GM12878 (cell line): ENCODE measurements at places on chromosomes 5 and 9. TPM values are rescaled to one million over a fixed set of nuclear protein-coding genes. Genes with fewer than 3 reads are reported as not detected.
A peak's percentile ranks its signal among the peaks of the same experiment; 100 is the strongest.

- no peak overlapping the region for H3K27ac ChIP-seq
- no peak for DNase-seq
- H3K36me3 ChIP-seq: no peaks in the 10 kb centered on the region
Measured at GRCh38 chr5:38660194-38660668, 103.8 kb upstream of the LIFR start.

The HTR4 gene
- not detected in 2 replicates for polyA plus RNA-seq

The FEM1C gene
- polyA plus RNA-seq: 6.8 and 7.4 TPM in 2 replicates

The IFNA1 gene
- polyA plus RNA-seq: not detected in 2 replicates

DNA sequence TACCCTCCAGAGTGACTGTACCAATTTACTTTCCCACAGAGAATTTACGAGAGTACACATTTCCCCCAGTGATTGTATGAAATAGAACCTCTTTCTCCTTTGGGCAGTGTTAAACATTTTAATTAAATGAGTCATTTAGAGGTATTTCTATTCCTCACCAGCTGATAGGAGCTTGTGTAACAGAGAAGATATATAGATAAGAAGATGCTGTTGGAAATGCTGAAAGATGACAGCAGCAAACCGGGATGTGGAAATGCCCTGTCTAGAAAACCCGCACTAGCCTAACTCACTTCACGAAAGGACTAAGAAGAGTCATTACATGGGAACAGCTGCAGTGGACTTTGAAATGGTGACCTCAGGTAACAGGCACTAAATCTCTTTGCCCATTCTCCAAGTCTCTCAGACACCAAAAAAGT, 68.3 kb downstream of the LPAR1 start:
- no peaks in the 10 kb centered on the region for H3K4me1 ChIP-seq
- H3K36me3 ChIP-seq: no peaks in the 10 kb centered on the region
- no peak for DNase-seq
- no peaks in the 10 kb centered on the region for H3K27me3 ChIP-seq

- H3K27me3 ChIP-seq: no peaks in the 10 kb centered on the region
- no peaks in the 10 kb centered on the region for H3K36me3 ChIP-seq
- no peak for DNase-seq
- H3K4me3 ChIP-seq: no peak overlapping the region
- no peaks in the 10 kb centered on the region for H3K4me1 ChIP-seq
Measured at GRCh38 chr5:20470997-20471396, 483.0 kb upstream of the CDH18 start.

The CHSY3 gene
- polyA plus RNA-seq: not detected in 2 replicates

The PIGO gene
- 22.3 and 24.7 TPM in 2 replicates for polyA plus RNA-seq

GRCh38 chr5:52727576-52727975, 60.1 kb upstream of the ITGA1 start:
- no peak overlapping the region for H3K27ac ChIP-seq
- no peaks in the 10 kb centered on the region for H3K36me3 ChIP-seq
- DNase-seq: no peak

DNA sequence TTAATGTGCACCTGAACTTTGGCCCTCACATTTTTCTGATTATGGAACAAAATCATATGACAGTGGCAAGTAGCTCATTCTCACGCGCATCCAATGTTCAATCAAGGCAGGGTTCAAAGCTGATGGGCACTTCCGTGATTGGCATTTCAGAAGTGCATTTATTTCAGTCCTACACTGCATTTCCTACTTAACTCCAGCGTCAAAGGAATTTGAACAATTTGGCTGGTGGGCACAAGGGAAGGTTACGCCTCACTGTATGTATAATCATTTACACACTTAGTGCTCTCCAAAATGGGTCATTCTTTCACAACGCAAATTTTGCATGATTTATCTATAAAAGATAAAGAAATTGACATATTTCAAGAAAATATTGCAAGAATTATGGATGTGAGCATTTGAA, 167.9 kb upstream of the VLDLR start:
- H3K4me1 ChIP-seq: no peaks in the 10 kb centered on the region
- no peak for DNase-seq
- H3K4me3 ChIP-seq: no peak overlapping the region
- no peaks in the 10 kb centered on the region for H3K36me3 ChIP-seq

The RNF183 gene
- polyA plus RNA-seq: not detected in 2 replicates

The PCAT7 gene
- not detected in 2 replicates for polyA plus RNA-seq

The MAP3K1 gene
- polyA plus RNA-seq: 4.0 and 8.6 TPM in 2 replicates

The FOXD1 gene
- polyA plus RNA-seq: not detected in 2 replicates

DNA sequence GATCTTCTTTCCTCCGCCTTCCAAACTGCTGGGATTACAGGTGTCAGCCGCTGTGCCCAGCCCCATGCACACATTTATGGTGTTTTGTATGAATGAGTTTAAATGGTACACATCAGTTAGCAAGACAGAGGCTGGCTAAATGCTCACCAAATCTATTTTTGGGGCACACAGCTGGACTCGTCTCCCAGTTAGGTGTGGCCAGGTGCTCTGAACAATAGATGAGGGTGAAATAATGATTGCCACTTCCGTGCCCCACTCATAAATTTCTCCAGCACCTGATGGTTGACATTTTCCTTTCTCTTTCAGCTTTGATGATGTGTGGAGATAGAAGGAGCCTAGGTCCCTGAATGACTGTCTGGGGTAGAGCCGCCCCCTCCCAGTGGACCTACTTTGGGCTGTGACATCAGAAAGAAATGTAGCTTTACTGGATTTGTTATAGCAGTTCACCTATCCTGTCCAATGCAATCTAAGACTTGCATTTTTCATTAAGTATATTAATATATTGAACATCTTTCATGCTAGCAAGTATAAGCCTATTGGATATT, 8.6 kb upstream of the RAPGEF1 start:
- no peak for DNase-seq
- H3K27me3 ChIP-seq: no peaks in the 10 kb centered on the region
- no peak overlapping the region for H3K4me3 ChIP-seq
- H3K36me3 ChIP-seq: no peaks in the 10 kb centered on the region

DNA sequence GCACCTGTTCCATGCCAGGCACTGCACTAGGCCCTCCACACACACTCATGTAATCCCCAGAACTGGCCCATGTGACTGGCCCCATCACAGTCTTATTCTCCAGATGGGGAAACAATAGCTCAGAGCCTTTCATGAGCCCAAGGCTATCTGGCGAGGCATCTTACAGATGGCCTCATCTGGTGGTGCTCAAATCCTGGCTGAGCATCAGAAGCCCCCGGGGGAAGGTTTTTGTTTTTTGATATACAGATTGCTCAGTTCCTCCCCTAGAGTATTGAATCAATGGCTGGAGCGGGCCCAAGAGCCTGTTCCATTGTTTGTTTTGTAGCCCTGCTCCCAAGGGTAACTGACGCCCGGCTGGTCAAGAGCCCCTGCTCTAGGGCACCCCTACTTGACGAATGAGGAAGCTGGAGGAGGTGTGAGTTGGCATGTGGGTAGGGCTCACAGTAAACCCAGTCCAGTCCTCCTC, 145.3 kb upstream of the RAPGEF1 start:
- no peak overlapping the region for H3K27ac ChIP-seq
- no peaks in the 10 kb centered on the region for H3K27me3 ChIP-seq
- H3K4me3 ChIP-seq: no peak overlapping the region

The INSL6 gene
- polyA plus RNA-seq: 0.42 and 0.84 TPM in 2 replicates

GRCh38 chr9:111805830-111806241, 11.1 kb upstream of the SHOC1 start:
- H3K36me3 ChIP-seq: no peaks in the 10 kb centered on the region
- DNase-seq: no peak
- H3K4me1 ChIP-seq: peaks cover 6% of the 10 kb centered on the region; the same call in 1 of the 2 replicates
- H3K27me3 ChIP-seq: no peaks in the 10 kb centered on the region
- H3K27ac ChIP-seq: no peak overlapping the region

The MLANA gene
- 0.14 TPM in 1 of 2 replicates, not detected in the other for polyA plus RNA-seq

GRCh38 chr5:5755888-5756287, 333.4 kb downstream of the ICE1 start:
- H3K36me3 ChIP-seq: no peaks in the 10 kb centered on the region
- H3K27me3 ChIP-seq: no peaks in the 10 kb centered on the region
- H3K4me3 ChIP-seq: no peak overlapping the region; the same call in 1 of the 2 replicates

DNA sequence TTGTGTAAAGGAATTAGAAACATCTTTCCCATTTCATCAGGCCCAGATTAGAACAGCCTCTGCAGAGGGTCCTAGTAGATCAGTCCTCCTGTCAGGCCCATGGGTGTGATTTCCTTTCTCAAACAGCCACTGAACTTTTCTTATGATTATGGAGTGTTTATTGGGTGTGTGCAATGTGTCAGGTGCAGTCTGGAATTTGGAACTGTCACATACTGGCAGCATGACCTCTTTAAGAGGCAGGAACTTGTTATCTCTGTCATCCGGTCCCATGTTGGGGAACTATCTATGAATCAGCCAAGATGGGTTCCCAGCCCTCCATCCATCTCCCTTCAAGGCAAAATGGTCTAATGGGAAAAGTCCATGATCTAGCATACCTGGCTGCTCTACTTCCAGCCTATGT, 11.6 kb upstream of the MEGF9 start:
- no peak for DNase-seq
- H3K27me3 ChIP-seq: no peaks in the 10 kb centered on the region; the same call in 1 of the 2 replicates
- no peak overlapping the region for H3K27ac ChIP-seq

The DRD1 gene
- polyA plus RNA-seq: not detected in 2 replicates

The MAMDC2 gene
- 0.09 TPM in 1 of 2 replicates, not detected in the other for polyA plus RNA-seq

DNA sequence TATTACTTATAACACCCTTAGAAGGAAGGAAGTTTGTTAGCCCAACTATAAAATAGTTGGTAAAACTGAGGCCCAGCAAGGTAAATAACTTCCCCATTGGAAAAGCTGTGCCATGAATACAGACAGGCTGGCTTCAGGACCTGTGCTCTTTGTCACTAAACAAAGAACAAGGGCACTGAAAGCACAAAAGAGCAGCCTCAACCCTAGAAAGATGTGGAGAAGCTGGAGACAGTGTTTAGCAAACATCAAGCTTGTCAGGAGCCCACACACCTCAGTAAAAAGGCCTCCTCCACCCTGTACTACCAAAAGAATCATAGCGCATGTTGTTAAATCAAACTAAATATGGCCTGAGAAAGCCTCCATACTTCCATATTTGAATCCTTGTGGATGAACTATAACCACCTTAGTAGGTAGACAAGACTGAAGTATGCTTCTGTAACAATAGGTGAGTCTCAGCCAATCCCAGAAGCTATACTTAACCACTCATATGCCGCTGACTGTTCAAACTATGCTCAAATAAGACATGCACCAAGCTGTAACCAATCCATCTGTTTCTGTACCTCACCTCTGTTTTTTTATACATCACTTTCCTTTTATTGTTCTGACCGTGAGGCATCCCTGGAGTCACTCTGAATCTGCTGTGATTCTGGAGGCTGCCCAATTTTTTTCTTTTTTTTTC, 18.4 kb upstream of the SCGB3A2 start:
- no peaks in the 10 kb centered on the region; the same call in 1 of the 2 replicates for H3K27me3 ChIP-seq
- H3K27ac ChIP-seq: no peak overlapping the region
- DNase-seq: no peak
- H3K4me3 ChIP-seq: no peak overlapping the region
- no peaks in the 10 kb centered on the region for H3K36me3 ChIP-seq
- H3K4me1 ChIP-seq: no peaks in the 10 kb centered on the region

The BTNL8 gene
- 0.13 TPM in 1 of 2 replicates, not detected in the other for polyA plus RNA-seq

- H3K4me3 ChIP-seq: no peak overlapping the region
- no peaks in the 10 kb centered on the region for H3K4me1 ChIP-seq
Measured at GRCh38 chr5:105371169-105371568, 1808.6 kb upstream of the NUDT12 start.

The SEMA5A gene
- polyA plus RNA-seq: 0.07 TPM in 1 of 2 replicates, not detected in the other

- no peaks in the 10 kb centered on the region for H3K36me3 ChIP-seq
- no peak overlapping the region for H3K27ac ChIP-seq
- H3K27me3 ChIP-seq: 0 out of 2 replicates have a peak, but pooled peaks cover 3% of the 10 kb centered on the region
- no peaks in the 10 kb centered on the region for H3K4me1 ChIP-seq
- H3K4me3 ChIP-seq: no peak overlapping the region
Measured at GRCh38 chr9:89799221-89799620, 194.4 kb downstream of the GADD45G start.

- H3K4me3 ChIP-seq: peak overlapping the region; percentile 41; the same call in 1 of the 2 replicates
- no peaks in the 10 kb centered on the region for H3K36me3 ChIP-seq
- no peak for DNase-seq
- H3K27me3 ChIP-seq: peaks cover 4% of the 10 kb centered on the region
Measured at GRCh38 chr9:129495620-129496472, 125.1 kb downstream of the C9orf50 start.

The CCDC152 gene
- 21.6 and 22.7 TPM in 2 replicates for polyA plus RNA-seq

DNA sequence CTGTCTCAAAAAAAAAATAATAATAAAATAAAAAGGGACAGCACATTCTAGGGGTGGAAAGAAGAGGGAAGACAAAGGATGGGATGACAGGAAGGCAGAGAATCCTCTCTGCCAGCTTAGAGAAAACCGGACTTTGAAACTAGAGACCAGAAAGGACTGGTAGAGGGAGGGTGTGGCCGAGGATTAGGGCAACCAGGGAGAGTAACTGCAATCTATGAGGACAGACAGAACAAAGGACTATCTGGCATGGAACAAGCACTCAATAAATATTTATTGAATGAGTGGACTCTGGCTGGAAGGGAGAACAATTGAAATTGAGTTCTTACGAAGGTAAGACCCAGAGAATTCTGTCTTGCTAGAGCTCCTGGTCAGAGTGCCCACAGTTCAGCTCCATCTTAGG, 2.4 kb downstream of the GBA2 start:
- H3K4me3 ChIP-seq: peak overlapping the region; percentile 99
- peaks cover 4% of the 10 kb centered on the region for H3K4me1 ChIP-seq
- H3K27ac ChIP-seq: peak overlapping the region; percentile 13; the same call in 1 of the 2 replicates
- no peaks in the 10 kb centered on the region for H3K27me3 ChIP-seq

The CERCAM gene
- polyA plus RNA-seq: 0.45 and 1.3 TPM in 2 replicates

- peaks cover 2% of the 10 kb centered on the region; the same call in 1 of the 2 replicates for H3K36me3 ChIP-seq
- H3K4me3 ChIP-seq: no peak overlapping the region
- no peak for DNase-seq
- no peaks in the 10 kb centered on the region for H3K27me3 ChIP-seq
- no peak overlapping the region for H3K27ac ChIP-seq
Measured at GRCh38 chr9:36632892-36633291, 60.2 kb downstream of the MELK start.
